ENCODE measurements at places on chromosomes 5 and 9.

DNA sequence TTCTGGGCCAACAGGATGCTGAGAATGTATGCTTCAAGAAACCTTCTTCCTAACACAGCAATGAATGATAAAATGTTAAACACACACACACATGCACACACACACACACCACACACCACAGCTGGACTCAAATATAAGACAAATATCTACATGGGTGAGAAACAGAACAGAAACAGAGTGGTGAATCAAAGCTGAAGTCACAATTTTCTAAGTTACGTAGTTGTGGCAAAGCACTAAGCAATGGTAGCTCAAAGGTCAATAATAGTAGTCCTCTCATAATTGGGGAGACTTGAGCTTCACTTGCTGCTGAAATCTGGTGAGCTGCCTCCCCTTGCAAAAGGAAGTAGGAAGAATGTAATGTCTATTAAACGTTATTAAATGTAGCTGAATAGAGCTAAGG lies 33.7 kb upstream of the ITGA1 start:
- no peak for DNase-seq

DNA sequence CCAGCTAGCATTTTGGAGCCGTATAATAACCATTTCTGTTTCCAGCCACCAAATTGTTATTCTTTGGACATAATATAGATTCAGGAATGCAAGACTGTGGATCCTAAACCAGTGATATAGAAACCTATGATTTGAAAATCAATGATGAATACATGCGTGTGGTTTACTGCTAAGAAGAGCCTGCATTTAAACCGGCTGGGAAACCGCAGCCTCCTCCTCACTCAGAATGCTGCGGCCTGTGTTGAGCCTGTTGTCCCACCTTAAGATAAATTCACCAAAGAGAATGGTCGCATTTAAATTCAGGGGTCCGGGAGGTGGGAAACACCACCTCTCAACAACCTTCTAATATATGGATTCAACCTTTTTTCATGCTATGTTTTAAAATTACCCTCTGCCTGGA lies 148.0 kb downstream of the MEF2C start:
- no peak for DNase-seq

DNA sequence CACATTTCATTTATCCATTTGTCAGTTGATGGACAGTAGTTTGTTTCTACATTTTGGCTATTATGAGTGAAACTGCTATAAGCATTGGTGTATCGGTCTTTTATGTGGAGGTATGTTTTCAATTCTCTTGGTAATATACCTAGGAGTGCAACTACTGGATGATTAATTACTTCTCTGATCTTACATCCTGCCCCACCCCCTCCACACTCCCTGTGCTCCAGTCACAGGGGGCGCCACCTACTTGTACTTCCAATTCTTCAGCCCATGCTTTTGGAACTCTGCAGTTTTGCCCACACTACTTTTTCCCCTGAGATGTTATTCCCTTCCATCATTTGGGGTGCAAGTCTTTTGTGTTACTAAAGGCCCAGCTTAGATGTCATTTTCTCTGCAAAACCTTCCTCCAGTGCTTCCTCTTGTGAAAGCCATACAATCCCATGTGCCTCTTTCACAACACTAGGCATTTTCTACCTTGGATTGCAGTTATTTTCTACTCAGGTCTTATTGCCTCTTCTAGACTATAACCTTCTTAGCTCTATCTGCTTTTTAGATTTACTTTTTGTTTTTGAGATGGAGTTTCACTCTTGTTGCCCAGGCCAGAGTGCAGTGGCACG lies 42.1 kb downstream of the SEC61B start:
- peak; percentile 22 for DNase-seq

GRCh38 chr9:129719135-129719534 lies 33.7 kb downstream of the PTGES start:
- no peak for DNase-seq

- DNase-seq: no peak
These were observed 3.5 kb upstream of the PHYHD1 start for GRCh38 chr9:128917151-128917849.

GRCh38 chr5:128304088-128304487 lies 220.5 kb downstream of the SLC12A2 start:
- no peak for DNase-seq

- DNase-seq: no peak
These were observed 360.8 kb upstream of the PANK3 start for GRCh38 chr5:168939887-168940544.

DNA sequence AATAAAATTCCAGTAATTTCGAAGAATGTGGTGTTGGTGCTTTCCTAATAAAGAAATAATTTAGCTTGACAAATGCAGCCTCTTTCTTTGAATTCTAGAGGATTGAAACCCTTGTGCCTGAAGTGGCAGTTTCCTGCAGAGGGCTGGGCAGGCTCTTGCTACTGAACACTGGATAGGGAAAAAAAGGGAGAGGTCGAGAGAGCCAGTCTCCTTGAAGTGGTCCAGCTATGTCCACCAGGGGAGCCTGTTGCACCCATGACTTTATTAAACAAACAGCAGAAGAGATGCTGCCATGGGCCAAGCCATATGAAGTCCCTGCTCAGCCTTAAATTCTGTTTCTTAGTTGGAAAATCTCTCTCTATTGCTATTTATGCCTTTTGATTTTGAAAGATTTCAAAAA lies 178.4 kb downstream of the SMARCA2 start:
- DNase-seq: no peak

DNA sequence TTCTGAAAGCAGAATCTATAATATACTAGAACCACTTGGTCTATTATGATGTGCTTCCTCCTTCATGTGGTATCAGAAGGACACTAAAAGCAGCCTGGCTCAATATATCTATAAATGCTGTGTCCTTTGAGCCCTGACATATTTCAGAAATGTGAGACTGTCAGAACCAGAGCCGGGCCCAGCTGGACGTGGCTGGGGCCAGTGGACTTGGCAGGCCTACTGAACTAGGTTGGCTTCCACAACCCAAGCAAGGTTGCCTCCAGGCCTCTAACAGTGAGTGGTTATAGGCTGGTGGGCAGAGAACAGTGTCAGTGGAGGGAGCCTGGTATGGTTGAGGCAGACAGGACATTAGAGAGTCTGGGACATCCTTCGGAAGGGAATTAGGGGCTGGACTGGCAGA lies 78.9 kb downstream of the GALNT10 start:
- DNase-seq: no peak

GRCh38 chr9:104772714-104773510 lies 9.0 kb downstream of the NIPSNAP3B start:
- DNase-seq: no peak

GRCh38 chr9:116081435-116082115 lies 72.0 kb upstream of the PAPPA start:
- DNase-seq: no peak

DNA sequence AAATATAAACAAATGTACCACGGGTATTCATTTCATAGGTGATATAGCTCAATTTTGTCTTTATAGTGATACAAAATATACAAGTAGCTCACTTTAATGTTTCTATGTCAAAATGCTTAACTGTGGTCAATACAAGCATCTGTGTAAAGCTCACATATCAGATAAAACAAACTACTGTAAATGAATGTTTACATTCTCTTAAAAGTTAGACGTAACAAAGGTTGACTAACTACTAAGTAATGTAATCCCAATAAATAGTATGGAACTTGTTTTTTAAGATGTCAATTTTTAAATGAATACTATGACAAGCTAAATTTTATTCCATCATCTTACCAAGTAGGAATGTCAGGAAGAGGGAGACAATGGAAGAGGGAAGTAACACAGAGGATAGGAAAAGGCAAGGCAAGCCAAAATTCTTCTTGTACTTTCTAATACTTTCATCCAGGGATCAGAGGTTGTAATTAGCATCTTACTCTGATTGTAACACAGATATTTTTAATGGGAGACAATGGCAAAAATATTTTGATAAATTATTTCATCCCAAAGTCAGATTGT lies 105.5 kb downstream of the STRBP start:
- DNase-seq: no peak

DNA sequence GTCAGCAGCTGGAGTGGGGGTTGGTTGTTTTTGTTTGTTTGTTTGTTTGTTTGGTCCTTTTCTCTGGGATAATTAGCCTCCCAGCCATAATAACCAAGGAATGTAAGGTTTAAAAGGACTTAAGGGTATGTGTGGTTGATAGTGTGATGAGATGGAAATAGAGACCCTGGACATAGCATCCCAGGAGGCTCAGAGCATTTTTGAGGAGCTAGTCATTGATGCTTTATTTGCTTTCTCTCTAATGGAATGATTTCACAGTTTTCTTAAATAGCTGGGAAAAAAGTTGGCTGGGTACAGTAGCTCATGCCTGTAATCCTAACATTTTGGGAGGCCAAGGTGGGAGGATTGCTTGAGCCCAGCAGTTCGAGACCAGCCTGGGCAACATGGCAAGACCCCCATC lies 45.1 kb downstream of the TTC1 start:
- DNase-seq: no peak

DNA sequence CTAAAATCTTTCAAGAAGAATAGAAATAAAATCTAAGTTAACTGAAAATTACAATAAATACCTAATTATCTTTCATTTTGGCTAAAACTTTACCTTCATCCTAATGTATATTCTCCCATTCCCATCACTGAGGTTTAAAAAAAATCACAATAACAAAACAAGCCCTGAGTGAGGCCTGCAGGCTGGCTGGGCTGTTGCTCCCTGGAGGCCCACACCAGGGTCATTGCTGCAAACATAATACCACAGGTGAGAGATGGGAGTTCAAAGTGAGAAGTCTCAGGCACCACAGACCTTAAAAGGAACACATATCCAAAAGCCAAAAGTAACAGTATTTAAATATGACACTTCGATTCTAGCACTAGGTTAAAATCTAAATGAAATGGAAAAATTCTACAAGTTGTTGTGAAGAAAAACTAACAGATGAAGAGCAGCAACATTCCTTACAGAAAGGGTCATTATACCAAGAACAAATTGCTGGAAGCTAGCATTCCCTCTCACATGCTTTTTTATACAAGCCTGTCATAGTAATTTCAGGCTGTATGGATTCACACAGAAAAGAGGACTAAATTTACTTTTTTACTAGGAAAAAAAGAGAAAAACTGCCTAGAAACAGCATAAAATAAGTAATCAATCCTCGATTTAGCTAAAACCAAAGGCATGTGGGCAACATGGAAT lies 57.8 kb downstream of the AUH start:
- no peak for DNase-seq

DNA sequence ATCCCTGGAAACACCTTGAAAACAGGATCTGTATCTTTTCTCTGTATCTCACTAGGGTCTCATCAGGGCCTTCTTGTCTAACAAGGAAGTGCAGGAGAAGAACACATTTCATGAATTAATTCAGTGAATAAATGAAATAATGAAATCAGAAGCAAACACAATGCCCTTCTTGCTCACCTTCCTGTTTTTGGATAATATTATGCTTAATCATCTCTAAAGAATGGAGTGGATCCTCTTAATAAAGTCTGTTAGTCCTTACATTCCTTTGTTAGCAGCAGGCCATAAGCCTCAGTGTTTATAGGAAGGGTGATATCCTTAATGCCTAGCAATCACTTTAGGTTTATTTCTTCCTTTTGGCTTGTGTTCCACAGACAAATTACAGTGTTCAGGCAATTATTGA lies 837.1 kb upstream of the SEMA6A start:
- no peak for DNase-seq

GRCh38 chr5:139410993-139411828 lies 7.3 kb upstream of the SPATA24 start:
- no peak for DNase-seq

DNA sequence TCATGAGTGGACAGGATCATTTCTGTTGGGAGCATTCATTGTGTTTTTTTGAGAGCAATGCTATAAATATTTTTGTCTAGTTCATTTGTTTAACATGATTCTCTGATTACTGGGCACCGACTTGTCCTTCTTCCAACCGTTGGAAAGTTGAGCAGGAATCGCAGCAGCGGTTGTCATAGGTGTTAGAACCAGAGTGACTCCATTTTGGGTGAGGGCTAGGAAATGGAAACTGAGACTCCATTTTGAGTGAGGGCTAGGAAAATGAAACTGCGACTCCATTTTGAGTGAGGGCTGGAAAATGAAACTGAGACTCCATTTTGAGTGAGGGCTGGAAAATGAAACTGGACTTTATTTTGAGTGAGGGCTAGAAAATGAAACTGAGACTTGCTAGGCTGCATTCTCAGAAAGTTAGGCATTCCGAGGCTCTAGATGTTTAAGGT lies 100.6 kb downstream of the ICE1 start:
- peak; percentile 48 for DNase-seq

GRCh38 chr5:133298447-133298846 lies 246.6 kb downstream of the HSPA4 start:
- no peak for DNase-seq

GRCh38 chr5:128711216-128711615 lies 173.2 kb upstream of the FBN2 start:
- no peak for DNase-seq

- DNase-seq: no peak
These were observed 47.2 kb upstream of the PCAT7 start for GRCh38 chr9:94507531-94508258.

DNA sequence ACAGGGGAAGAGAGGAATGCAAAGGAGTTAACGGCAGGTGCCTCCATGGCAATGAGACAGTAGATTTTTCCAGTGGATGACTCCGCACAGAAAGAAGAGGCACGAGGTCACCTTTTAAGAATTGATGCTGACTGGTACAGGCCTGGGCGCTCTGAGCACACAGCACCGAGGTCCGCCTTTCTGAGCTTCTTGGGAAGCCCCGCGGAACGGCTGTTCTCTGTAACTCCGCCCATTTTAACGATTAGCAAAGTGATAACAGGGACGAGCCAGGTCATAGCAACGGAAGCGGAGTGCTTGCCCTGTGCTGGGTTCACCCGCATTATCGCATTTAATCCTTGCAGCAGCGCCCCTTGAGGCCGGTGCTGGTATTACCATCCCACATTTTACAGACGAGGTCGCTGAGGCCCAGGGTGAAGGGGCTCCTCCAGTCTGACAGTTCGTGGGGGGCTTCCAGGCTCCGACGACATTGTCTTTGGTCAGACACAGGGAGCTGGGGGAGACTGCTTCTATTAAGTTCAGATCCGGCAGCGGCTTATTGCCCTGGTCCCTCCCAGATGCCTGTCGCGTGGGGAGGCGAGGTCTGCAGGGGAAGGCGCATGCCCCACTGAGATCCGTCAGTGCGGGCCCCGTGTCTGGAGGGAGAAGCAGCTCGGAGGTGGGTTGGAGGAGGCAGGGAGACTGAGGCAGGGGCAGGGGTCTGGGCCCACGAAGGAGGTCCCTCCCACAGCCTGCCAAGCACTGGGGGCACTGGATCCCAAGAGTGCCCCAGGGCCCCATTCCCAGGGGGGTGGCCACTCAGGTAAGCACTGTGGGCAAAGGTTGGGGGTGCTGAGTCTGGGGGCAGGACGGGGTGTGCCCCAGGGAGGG lies 22.3 kb upstream of the HMCN2 start:
- DNase-seq: peak; percentile 68

Data from common myeloid progenitor, CD34-positive (primary cell).